ENCODE measurements at places on chromosomes 2 and 18.

- DNase-seq: no peak
Measured at GRCh38 chr2:159606287-159606686, 10.1 kb downstream of the BAZ2B start.

DNA sequence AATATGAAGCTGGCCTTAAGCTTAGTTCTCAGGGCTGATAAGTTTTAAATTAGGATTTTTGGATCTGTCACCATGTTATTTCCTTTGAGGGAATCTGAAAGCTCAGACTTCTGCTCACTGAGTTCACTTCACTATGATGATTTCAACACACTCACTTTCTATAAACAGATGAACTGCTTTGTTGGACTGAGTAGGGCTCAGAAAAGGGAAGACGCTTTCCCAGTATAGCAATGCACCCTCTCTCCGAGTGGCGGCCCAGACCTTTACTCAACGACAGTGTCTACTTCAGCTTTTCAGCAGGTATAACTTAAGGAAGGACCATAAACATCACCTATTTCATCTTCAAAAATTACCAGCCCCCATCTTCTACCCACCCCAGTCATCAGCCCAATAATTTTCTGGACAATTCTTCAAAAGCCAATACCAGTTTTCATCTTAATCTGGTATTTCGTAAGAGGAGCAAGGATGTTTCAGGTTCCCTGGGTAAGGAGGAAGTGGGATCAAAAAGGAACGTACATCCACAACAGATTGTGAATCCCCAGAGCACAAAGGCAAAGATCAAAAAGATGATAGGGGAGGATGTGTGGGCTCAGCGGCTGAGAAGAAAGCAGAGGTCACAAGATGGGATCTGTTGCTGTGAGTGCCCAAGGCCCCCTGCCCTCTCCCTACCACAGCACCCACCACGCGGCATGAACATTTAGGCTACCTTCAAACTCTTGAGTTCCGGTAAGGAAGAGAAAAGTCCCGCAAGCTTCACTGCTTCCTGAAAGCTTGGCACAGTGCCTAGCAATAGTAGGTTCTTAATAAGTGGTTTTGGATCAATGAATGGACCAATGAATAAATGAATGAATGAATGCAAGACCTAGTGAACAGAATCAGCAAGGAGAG is 41.9 kb downstream of the LPIN2 start:
- no peak for DNase-seq

- DNase-seq: no peak
Measured at GRCh38 chr2:10911291-10912075, at the start of gene KCNF1. KCNF1 (plus strand) TSS chr2:10911934; CDS start chr2:10912427, 493 bp downstream.

GRCh38 chr18:28003451-28003850 is 173.5 kb downstream of the CDH2 start:
- DNase-seq: no peak

DNA sequence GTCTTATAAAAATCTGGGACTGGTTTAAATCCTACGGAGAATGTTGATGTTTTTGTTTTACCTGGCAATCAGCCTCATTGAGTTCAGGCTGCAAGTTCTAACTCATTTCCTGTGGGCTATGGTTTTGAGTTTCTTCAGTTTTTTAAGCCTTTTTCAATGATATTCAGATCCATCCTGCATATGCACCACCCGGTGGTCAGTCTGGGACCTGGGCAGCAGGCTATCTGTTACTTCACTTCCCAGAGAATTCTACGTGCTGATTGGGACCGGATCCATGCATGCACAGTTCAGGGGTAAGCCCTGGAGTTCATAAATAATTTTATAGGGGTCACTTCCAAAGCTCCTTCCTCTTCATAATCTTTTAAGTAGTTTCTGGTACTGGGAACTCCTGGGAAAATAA is 339.2 kb upstream of the HNRNPA3 start:
- no peak for DNase-seq

DNA sequence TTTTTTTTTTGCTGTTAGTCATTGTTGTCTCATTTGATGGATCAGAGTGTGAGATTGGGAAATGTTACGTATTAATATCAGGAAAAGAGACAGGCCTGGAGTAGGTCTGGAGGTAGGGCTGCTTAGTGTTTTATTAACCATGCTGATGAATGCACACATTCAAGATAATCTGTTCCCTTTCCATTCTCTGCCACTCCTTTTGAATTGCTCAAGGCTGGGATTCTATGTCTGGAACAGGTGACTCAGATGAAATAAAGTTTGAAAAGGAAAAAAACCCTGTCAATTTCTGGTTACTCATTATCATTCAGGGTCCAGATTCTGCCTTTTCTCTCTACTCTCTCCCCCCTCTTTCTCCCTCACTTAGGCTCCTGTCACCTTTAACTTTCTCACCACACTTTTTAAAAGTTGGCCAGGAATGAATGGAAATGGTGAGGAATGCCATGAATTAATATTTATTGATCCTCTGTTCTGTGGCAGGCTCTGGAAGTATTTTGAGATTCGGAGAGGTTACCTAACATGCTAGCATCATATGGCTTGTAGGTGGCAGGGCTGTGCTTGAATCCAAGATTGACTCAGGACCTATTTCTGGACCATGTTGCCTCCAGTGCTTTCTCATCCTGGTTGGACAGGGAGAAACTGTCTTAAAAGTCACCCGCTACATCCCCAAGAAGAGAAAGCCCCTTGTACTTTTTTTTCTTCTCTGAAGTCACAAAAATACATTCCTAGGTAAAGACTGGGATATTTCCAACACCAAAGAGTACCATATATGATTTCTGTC is 40.2 kb downstream of the MAP4K4 start:
- no peak for DNase-seq

- DNase-seq: no peak
Measured at GRCh38 chr2:106781196-106781595, 104.8 kb downstream of the ST6GAL2 start.

Data from stimulated activated CD8-positive, alpha-beta memory T cell treated with anti-CD3 and anti-CD28 coated beads, Interleukin-7, amount 100 ng/mL, for 48 hours (primary cell).